ENCODE measurements at places on chromosomes 4 and X. TPM values are rescaled to one million over a fixed set of nuclear protein-coding genes. Genes with fewer than 3 reads are reported as not detected.

DNA sequence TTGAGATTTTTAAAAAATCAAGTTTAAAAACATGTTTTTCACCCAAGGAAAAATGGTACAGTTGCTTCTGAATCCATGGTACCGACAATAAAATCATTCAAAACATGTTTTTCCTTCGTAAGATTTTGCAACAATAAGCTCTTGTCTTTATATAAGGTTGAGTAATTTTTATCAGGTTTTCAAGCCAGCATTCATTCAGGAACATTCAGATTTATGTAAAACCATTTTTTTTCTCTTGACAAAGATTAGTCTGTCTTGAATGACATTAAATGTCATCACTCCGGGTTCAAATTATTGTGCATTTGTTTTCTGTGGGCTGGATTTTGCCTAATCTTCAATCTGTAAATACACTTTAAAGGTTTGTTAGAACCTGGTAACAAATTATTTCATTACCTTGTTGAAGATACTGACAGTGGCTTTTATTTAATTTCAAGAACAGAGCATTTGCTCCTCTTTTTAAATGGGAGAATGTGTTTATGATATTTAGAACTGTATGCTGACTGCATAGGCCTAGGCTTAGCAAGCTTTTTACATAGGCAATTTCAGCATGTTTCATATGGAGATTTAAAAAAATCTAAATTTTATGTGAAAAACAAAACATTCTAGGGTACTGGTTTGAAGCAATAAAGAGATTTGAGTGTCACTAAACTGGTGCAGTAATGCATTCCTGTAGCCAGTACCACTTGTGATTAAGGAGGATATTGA is 336.4 kb upstream of the HAND2 start:
- no peaks in the 10 kb centered on the region for H3K27me3 ChIP-seq
- H3K4me3 ChIP-seq, result no peak overlapping the region
- no peaks in the 10 kb centered on the region for H3K4me1 ChIP-seq
- H3K27ac ChIP-seq, result no peak overlapping the region
- peaks cover 4% of the 10 kb centered on the region for H3K36me3 ChIP-seq

SSX3 gene
- not detected for total RNA-seq

GRCh38 chr4:188043154-188043553 is 47.6 kb downstream of the ZFP42 start:
- H3K4me1 ChIP-seq, result peaks cover 4% of the 10 kb centered on the region
- H3K27me3 ChIP-seq, result no peaks in the 10 kb centered on the region

TCEAL5 gene
- total RNA-seq, result not detected

DNA sequence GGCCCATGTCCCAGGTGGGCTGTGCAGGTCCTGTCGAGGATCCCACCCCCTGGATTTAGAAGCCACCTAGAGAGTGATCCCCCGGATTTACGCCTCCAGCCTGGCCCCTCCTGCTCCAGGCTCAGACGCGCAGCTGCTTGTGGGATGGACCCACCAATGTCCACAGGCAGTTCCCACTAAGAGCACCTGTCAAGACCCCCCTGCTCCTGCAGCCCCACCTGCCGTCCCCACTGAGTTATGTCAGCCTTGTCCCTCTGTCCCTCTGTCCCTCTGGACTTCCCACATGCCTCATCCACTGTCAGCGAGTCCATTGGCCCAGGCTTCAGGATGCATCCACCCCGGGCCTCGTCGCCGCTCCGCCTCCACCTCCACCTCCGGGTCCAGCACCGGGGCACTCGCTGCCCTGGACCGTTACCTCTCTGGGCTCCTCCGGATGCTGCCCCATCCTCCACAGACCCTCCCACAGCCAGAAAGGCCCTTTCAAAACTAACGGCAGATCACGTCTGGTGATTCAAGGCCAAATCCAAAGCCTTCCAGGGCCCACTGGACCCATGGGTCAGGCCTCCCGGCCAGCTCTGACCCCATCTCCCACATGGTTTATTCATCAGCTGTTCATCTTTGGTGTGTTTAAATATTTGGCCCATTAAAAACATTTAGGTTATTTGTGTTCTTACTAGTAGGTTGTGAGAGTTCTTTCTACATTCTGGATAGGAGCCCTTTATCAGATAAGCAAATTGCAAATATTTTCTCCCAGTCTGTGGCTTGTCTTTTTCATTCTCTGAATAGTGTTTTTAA is 28.3 kb downstream of the HTRA3 start:
- H3K27me3 ChIP-seq, result no peaks in the 10 kb centered on the region
- no peak overlapping the region for H3K4me3 ChIP-seq
- H3K36me3 ChIP-seq, result peaks cover 5% of the 10 kb centered on the region
- DNase-seq, result no peak
- H3K27ac ChIP-seq, result no peak overlapping the region
- H3K4me1 ChIP-seq, result no peaks in the 10 kb centered on the region

DNA sequence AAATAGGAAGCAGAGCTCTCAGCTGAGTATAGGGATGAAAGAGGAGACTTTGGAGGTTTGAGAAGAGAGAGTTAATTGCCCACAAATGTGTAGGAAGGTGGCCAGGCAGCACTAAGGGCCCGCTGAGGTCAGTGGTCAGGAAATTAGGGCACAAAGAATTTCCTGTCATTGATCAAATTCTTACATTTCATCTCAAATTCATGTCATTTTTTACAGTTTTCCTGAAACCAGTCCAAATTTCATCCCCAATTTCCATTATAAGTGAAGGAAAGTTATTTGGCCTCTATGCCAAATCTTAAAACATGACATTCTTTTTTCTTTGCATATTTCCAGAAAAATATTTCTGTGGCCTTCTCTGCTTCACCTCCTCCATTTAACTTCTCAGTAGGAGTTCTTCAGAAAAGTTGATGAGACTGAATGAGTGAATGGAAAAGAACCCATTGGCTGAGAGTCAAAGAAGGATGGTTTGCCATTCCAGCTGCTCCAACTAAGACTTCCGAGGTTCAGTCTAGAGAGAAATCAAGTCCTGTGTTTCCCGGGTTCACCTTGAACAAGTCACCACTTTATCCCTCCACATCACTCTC is 68.7 kb upstream of the SPRY1 start:
- H3K4me3 ChIP-seq, result no peak overlapping the region
- H3K36me3 ChIP-seq, result peaks cover 41% of the 10 kb centered on the region
- no peaks in the 10 kb centered on the region for H3K27me3 ChIP-seq
- no peak for DNase-seq
- H3K27ac ChIP-seq, result peak overlapping the region; percentile 0

DNA sequence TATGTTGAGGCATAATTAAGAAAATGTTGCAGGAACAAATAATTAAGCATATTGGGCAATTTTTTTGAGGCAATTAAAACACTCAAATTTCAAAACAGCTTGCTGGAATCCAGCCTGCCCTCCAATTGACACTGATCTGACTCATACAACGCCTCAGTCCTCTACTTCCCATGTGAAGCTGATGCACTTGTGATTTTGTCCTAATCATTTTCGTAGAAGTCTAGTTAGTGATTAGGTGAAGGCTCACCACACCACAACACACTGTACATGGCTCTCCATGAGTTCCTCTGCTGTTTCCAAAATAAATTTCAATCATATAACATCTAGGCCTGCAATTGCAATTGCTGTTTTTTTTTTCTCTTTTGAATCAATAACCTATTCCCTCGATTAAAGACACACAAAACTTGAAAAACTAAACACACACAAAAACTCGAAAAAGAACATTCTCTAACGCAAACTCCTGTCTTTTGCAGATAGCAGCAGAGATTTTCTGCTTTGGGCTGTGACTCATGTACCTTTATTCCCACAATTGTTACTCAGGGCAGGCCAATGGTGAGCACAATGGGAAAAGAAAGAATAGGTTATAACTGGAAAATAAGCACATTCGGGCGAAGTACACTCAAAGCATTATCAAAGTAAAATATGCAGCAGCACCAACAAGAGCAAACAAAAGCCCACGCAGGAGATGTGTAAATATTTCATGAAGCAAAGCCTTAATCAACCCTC is 1.7 kb downstream of the GPRIN3 start:
- H3K4me3 ChIP-seq, result peak overlapping the region; percentile 81
- H3K36me3 ChIP-seq, result no peaks in the 10 kb centered on the region
- H3K4me1 ChIP-seq, result peaks cover 8% of the 10 kb centered on the region
- no peak overlapping the region for H3K27ac ChIP-seq

GRCh38 chr4:165514739-165515138 is 135.9 kb downstream of the CPE start:
- no peak overlapping the region for H3K27ac ChIP-seq
- no peaks in the 10 kb centered on the region for H3K4me1 ChIP-seq
- no peak for DNase-seq
- no peaks in the 10 kb centered on the region for H3K36me3 ChIP-seq
- H3K27me3 ChIP-seq, result no peaks in the 10 kb centered on the region

DNA sequence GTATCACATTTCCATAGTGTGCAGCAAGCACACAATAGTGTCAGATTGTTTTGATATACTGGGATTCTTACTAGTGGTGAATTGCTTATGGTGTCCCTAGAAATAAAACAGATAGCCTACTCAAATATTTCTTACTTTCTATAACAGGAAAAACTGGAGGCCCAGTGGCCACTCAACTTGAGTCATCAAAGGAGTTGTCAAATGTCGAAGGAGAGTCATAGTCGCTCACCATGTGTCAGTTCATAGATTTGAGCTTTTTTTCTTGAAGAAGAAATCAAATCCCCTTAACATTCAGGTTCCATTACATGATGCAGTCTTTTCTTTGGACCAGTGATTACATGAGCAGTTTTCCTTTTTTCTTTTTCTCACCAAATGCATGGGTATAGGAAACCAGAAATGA is 1271.0 kb downstream of the RAPGEF2 start:
- no peak for DNase-seq
- H3K27ac ChIP-seq, result no peak overlapping the region
- H3K27me3 ChIP-seq, result no peaks in the 10 kb centered on the region
- no peaks in the 10 kb centered on the region for H3K4me1 ChIP-seq
- no peak overlapping the region for H3K4me3 ChIP-seq

DNA sequence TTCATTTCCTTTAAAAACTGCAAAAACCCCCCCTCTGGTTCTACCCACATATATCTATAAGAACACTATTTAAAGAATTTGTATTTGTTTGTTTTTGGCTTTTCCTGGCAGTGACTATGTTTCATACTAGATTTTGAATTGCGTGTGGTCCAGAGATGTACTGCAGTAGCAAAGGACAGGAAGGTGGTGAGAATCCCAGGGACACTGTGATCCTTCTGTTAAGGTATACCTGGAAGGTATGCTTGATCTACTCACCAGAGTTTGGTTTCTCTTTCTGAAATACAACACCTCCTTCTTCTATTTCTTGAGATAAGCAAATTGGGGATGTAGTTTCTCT is 129.6 kb upstream of the RASGEF1B start:
- peaks cover 34% of the 10 kb centered on the region for H3K4me1 ChIP-seq
- H3K4me3 ChIP-seq, result peak overlapping the region; percentile 56
- H3K27ac ChIP-seq, result no peak overlapping the region
- no peaks in the 10 kb centered on the region for H3K36me3 ChIP-seq
- no peak for DNase-seq

DNA sequence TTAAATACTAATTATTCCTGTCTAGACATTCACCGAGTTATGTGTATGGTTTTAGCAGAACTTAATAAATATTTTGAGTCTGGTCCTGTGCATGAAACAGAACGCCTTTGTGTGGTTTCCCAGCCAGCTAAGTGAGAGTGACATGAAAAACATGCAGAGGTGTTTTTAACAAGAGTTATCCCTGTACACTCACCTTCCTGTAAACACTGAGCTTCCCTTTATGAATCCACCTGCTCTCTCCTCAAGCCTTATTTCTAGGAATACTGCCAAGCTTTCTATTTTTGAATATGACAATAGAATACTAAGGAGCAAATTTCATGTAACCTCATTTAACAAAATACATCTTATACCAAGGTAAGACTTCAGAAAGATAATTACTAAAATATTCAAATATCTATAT is 270.3 kb upstream of the CTSO start:
- peaks cover 6% of the 10 kb centered on the region for H3K36me3 ChIP-seq
- no peak for DNase-seq
- no peak overlapping the region for H3K4me3 ChIP-seq
- no peaks in the 10 kb centered on the region for H3K4me1 ChIP-seq

NSG1 gene
- 23.7 TPM for total RNA-seq

PABPC4L gene
- total RNA-seq, result 4.3 TPM

- H3K4me3 ChIP-seq, result no peak overlapping the region
- no peak overlapping the region for H3K27ac ChIP-seq
- H3K36me3 ChIP-seq, result peaks cover 6% of the 10 kb centered on the region
- no peaks in the 10 kb centered on the region for H3K4me1 ChIP-seq
These were observed 53.1 kb downstream of the MAP3K15 start for GRCh38 chrX:19462231-19462630.

DNA sequence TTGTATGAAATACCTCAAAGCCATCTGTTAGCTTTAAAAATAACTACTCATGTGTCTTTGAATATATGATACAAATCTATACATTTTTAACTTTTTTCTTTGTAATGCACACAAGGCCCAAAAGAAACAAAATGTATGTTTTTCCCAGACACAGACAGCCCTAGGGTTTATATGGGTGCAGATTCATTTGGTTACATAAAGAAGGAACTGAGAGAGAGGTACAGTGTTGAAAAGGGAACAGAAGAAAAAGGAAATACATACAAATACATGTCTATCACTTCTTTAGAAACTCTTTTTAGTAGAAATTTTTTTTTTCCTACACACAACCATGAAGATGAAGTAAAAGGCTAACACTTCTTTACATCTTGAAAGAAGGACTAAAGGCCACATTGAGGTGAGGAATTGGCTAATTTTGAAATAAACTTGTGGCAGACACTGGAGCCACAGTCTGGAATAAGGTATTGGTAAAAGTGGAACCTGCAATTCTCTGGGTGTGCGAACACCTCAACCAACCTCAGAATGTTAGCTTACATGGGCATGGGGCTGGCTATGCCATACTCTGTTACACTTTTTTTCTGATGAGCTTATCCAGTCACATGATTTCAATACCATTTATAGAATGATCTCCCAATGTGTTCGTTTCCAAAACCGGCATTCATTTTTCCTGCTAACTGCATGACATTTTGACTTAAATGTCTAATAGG is 67.9 kb downstream of the FAM47C start:
- H3K36me3 ChIP-seq, result no peaks in the 10 kb centered on the region
- peaks cover 2% of the 10 kb centered on the region for H3K27me3 ChIP-seq
- H3K4me1 ChIP-seq, result no peaks in the 10 kb centered on the region
- no peak for DNase-seq
- no peak overlapping the region for H3K4me3 ChIP-seq

BTK gene
- total RNA-seq, result not detected

DNA sequence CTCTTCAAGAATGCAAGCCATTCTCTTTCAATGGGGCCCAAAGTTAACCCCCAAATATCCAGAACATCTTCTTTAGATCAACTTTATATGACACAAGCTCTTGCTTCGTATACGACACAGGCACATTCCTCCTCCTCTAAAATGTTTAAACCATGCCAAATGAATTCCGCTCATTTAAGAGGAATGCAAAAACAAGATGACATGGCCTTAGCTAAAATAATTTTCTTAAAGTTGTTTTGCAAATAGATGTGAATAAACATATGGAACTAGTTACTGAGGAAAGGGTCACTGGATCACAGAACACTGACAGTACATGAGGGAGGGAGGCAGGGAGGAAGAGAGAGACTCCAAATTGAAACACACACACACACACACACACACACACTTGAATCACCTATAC is 97.4 kb downstream of the RASL11B start:
- H3K27me3 ChIP-seq, result no peaks in the 10 kb centered on the region
- H3K4me3 ChIP-seq, result no peak overlapping the region
- DNase-seq, result no peak
- H3K4me1 ChIP-seq, result peaks cover 47% of the 10 kb centered on the region

GUCY1A1 gene
- total RNA-seq, result 0.75 TPM

- H3K27me3 ChIP-seq, result no peaks in the 10 kb centered on the region
- no peaks in the 10 kb centered on the region for H3K36me3 ChIP-seq
These were observed 638.9 kb downstream of the MID1IP1 start for GRCh38 chrX:39439906-39440798.

GRCh38 chr4:9925750-9926439 is 95.4 kb downstream of the SLC2A9 start:
- DNase-seq, result no peak
- no peak overlapping the region for H3K4me3 ChIP-seq
- H3K4me1 ChIP-seq, result peaks cover 5% of the 10 kb centered on the region
- H3K27ac ChIP-seq, result no peak overlapping the region
